Right cardiac atrium (tissue), 5 donors: ENCODE measurements at places on chromosomes 5 and 9. TPM values are rescaled to one million over a fixed set of nuclear protein-coding genes. Genes with fewer than 3 reads are reported as not detected.

ADAMTSL2 gene
- 37.3 TPM for polyA plus RNA-seq

MSX2 gene
- polyA plus RNA-seq, result 2.7 TPM

TEX48 gene
- polyA plus RNA-seq, result not detected

DNA sequence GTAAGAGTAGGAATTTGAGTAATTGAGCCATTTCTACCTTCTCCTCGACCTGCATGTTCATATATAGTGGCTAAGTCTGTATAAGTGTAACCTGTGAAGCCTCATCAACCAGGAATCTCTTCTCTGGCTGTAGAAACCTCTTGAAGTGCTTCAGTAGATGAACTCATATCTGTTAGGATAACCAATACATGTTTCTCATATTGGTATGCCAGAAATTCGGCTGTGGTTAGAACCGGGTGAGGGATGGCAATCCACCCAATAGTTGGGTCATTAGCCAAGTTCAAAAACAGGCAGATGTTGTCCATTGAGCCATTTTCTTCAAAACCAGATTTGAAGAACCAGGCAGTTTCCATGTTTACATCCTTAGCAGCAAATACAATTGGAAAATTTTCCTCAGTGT lies 28.9 kb upstream of the GSN start:
- no peak for DNase-seq

GRCh38 chr9:25716220-25716872 lies 38.1 kb upstream of the TUSC1 start:
- DNase-seq, result no peak

- no peak for DNase-seq
These were observed 295.5 kb upstream of the SMC2 start for GRCh38 chr9:103798620-103799019.

- no peak for DNase-seq
These were observed 10.2 kb upstream of the MRPS2 start for GRCh38 chr9:135490166-135490870.

GRCh38 chr5:89047571-89047970 lies 164.6 kb upstream of the MEF2C start:
- DNase-seq, result no peak

SLC6A18 gene
- not detected for polyA plus RNA-seq

NFIB gene
- 22.5 TPM for polyA plus RNA-seq

DNA sequence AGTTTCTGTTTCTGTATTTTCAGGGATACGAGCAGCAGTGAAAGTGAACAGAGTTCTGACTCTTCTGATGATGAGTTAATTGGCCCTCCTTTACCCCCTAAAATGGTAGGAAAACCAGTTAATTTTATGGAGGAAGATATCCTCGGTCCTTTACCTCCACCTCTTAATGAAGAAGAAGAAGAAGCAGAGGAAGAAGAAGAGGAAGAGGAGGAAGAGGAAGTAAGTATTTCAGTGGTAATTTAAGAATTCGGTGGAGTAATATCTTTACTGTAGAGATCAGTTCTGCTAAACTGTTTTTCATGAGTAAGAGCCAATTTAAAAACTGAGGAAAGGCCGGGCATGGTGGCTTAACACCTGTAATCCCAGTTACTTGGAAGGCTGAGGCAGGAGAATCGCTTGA lies 17.2 kb downstream of the WDR70 start:
- no peak for DNase-seq

ASPN gene
- 7.0 TPM for polyA plus RNA-seq

IL31RA gene
- polyA plus RNA-seq, result not detected

DNA sequence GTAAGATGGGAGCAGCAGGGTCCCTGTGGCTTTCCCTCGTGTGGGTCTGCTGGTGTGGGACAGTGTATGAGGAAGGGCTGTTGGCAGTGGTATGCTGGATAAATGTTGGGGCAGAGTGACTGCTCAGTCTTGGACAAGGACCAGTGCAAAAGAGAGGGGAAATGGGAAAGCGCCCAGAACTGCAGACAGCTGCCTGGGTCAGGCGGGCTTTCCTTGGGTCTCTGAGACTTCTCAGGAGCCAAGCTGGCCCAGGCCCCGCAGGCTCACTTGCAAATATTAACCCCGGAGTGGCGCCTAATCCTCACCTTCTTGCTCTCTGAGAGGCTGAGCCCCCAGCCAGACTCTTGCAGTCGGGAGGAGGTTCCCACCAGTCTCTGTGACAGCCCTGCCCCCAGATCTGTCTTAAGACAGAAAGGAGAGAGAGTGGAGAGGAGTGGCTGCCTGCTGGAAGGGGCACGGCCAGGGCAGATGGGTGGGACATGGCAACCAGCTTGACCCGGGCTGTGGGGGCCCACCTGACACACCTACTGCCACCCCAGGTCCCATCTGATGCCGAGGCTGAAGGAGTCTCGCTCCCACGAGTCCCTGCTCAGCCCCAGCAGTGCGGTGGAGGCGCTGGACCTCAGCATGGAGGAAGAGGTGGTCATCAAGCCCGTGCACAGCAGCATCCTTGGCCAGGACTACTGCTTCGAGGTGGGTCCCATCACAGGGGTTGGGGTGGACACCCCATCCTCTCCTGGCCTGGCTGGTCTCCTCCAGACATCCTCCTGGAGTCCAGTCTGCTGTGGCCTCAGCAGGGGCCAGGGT lies 105.2 kb downstream of the DAB2IP start:
- DNase-seq, result no peak

COL15A1 gene
- polyA plus RNA-seq, result 22.5 TPM

- no peak for DNase-seq
These were observed 443.7 kb downstream of the ARHGEF28 start for GRCh38 chr5:74069741-74070140.

DNA sequence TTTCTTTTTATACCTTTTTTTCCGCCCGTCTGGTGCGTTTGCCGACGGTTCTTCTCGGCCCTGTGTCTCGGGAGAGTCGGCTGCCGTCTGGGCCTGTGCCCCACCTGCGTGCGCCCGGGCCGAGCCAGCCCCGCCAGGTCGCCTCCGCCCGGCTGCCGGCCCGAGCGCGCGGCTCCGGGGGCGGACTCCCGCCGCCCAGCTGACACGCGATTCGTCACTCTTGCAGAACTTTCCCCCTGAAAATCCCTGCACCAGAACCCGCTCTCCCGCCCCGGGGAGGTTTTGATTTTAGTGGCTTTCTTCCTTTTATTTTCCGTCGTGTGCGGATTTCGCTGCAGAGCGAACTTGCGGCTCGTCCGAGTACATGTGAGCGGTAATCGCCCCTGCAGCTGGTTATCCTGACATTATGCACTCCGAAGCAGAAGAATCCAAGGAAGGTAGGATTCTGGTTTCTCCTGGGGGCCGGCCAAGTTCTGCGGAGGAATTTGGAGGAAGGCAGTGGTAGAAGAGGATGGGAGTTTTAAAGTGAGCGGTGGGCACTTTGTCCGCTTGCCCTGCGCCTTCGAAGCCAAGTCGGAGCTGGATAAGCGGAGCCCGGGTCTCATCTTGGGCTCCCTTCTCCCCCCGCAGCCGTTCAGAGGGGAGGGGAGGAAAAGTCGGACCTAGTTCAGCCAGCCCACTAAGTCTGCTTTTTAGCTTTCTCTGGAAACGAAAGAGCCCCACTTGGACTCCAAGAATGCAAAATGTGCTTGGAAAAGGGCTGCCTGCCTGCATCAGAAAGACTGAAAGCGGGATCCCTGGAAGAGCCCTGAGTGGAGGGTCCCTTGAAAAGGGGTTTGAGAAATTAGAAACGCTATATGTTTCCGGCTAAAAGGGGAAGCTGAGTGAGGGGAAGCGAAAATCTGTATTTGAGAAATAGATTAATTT lies at the start of gene TNFAIP8:
Gene TNFAIP8, plus strand, starts transcription at position 335 of the 927 bp plus-strand sequence. Its CDS starts 72 bp downstream, at position 407.
- peak; percentile 81 for DNase-seq

- DNase-seq, result no peak
These were observed 41.9 kb downstream of the LIX1 start for GRCh38 chr5:97100476-97100875.

SLIT3 gene
- 32.9 TPM for polyA plus RNA-seq

FBXW2 gene
- polyA plus RNA-seq, result 13.9 TPM
